ENCODE measurements at places on chromosomes 12 and 14. TPM values are rescaled to one million over a fixed set of nuclear protein-coding genes. Genes with fewer than 3 reads are reported as not detected.

GRCh38 chr12:130167537-130167936 lies 5.3 kb downstream of the FZD10 start:
- no peaks in the 10 kb centered on the region for H3K4me1 ChIP-seq
- H3K27me3 ChIP-seq, result no peaks in the 10 kb centered on the region
- no peaks in the 10 kb centered on the region for H3K36me3 ChIP-seq

- H3K27me3 ChIP-seq, result no peaks in the 10 kb centered on the region
- no peaks in the 10 kb centered on the region for H3K36me3 ChIP-seq
- no peak for DNase-seq
- H3K27ac ChIP-seq, result no peak overlapping the region
These were observed 22.6 kb downstream of the ACADS start for GRCh38 chr12:120748242-120748641.

DNA sequence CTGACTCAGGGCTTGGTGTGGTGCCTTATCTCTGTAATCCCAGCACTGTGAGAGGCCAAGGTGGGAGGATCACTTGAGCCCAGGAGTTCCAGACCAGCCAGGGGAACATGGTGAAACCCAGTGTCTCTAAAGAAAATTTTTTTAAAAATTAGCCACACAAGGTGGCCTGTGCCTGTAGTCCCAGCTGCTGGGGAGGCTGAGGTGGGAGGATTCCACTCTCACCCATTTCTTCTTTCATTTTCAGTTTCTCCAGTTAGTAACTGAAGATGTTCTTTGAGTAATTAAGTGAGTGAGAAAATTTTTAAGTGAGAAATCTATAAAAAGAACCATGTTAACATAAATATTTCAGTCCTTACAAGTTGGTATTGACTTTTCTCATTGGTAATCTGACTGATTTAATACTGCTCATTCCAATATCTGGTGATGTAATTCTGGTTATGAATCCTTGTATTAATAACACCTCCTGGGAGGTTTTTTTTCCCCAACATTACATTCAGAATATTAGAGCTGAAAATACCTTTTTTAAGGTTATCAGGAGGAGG lies 6.1 kb downstream of the METTL3 start:
- H3K36me3 ChIP-seq, result peaks cover 39% of the 10 kb centered on the region
- no peak overlapping the region for H3K27ac ChIP-seq
- H3K4me1 ChIP-seq, result peaks cover 22% of the 10 kb centered on the region
- no peak for DNase-seq

GRCh38 chr14:95518045-95518751 lies 1.7 kb upstream of the SYNE3 start:
- peaks cover 87% of the 10 kb centered on the region for H3K4me1 ChIP-seq
- no peaks in the 10 kb centered on the region for H3K27me3 ChIP-seq
- DNase-seq, result no peak
- H3K4me3 ChIP-seq, result no peak overlapping the region
- no peaks in the 10 kb centered on the region for H3K36me3 ChIP-seq

MSI1 gene
- total RNA-seq, result 0.22 TPM
